Right atrium auricular region (tissue), 2 donors: ENCODE measurements at places on chromosomes 7 and 10. TPM values are rescaled to one million over a fixed set of nuclear protein-coding genes. Genes with fewer than 3 reads are reported as not detected.
A peak's percentile ranks its signal among the peaks of the same experiment; 100 is the strongest.

DNA sequence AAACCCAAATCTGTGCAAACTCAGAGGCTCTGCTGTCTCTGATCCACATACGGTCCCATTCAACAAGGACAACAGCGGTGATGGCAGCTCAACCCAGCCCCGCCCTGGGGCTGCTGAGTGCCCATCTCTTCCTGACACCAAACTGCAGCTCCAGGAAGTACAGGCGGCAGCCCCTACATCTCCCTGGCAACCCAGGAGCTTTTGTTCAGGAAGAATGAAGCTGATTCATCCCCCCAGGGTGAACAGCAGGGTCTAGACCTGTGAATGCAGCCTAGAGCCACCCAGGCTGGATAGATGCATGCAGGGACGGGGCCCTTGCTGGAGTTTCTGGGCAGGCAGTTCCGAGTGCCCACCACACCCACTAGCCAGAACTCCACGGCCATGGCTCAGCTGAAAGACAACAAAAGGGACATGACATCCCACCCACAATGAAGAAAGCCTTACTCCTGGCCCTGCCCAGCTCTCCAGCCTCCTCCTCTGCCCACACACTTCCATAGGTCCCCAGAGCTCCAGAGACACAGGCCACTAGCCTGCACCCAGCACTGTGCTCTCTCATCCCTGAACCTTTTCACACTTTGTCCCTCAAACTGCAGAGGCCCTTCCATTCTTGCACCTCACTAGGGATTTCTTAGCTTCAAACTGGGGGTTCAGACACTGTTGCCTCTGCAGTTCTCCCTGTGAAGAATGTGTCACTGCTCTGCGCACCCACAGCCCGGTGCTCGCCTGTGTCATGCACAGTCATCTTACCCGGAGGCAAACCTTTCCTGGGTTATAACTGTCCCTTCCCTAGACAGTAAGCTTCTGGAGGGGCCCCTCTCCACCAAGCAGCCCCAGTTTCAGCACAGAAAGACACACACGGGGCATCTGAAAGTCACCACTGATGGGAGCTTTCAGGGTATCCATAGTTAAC lies 99.1 kb downstream of the GRID1 start:
- no peak for DNase-seq

- no peak for DNase-seq
Measured at GRCh38 chr10:91352760-91353159, 57.4 kb upstream of the HECTD2 start.

- peak; percentile 16 for DNase-seq
Measured at GRCh38 chr7:63028376-63029206, 970.1 kb upstream of the ZNF722 start.

DNA sequence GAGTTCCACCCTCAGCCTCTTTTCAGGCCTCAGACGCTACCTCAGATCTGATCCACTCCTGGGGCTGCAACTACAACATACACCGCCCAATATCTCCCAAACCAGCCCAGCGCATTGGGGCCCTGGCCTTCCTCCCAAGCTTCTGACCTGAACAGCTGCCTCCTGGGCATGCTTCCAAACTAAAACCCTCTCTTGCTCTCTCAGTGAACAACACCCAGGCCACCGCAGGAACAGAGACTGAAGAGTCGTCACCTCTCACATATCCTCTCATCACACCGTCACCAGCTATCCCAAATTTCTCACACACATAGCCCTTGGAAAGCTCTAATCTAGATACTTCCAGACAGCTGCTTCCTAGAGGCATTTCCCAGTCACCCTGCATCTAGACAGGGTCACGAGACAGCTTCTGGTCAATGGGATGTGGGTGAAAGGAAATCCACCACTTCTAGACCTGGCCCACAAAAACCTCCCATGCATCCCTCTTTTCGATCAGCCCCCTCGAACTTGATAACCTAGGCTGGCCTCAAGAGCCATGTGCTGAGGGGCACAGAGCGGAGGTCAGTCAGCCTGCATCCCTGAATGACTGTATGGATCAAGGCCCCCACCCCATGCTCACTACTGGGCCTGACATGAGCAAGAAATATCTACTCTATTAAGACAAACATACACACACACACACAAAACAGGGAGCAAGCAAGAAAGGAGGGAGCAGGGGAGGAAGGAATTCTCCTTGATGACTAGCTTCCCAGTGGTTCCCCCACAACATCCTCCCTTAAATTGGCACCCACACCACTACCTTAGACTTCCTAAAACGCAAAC lies 1.8 kb downstream of the PARP12 start:
- peak; percentile 77 for DNase-seq

- DNase-seq: no peak
Measured at GRCh38 chr10:86960003-86960862, 1.8 kb downstream of the SNCG start.

- DNase-seq: no peak
Measured at GRCh38 chr7:130970696-130971095, 236.7 kb upstream of the KLF14 start.

DNA sequence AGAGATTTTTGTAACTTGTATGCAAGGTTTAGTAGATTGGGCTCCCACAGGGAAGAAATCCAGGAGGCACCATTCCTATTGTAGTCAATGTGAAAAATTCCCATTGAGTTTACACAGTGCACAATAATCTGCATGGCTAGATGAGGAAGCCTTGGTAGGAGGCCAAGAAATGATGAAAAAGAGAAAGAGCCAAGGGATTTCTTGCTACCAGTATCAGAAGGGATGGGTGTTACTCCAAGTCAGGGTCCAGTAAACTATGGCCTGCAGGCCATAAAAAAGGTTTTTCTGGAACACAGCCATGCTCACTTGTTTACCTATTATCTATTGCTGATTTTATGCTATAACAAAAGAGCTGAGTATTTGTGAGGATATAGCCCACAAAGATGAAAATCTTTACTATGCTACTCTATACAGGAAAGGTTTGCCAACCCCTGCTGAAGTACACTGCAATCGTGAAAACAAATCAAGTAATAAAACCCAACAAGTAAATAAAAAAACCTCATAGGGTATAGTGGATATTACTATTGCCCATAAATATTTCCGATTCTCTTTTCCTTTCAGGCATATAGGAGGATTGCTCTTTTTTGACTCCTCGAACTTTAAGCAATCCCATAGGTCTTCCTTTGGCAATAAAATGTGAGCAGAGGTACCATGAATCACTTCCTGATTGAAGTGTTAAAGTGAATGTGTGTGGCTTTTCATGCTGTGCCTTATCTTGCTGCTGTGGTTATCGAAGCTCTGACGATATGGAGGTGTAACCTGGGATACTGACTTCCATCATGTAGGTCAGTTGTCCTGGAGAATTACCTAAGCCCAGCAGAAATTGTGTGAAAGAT lies 256.3 kb upstream of the MAGI2 start:
- DNase-seq: no peak

GRCh38 chr7:26006426-26006825 lies 145.6 kb upstream of the NFE2L3 start:
- no peak for DNase-seq

DNA sequence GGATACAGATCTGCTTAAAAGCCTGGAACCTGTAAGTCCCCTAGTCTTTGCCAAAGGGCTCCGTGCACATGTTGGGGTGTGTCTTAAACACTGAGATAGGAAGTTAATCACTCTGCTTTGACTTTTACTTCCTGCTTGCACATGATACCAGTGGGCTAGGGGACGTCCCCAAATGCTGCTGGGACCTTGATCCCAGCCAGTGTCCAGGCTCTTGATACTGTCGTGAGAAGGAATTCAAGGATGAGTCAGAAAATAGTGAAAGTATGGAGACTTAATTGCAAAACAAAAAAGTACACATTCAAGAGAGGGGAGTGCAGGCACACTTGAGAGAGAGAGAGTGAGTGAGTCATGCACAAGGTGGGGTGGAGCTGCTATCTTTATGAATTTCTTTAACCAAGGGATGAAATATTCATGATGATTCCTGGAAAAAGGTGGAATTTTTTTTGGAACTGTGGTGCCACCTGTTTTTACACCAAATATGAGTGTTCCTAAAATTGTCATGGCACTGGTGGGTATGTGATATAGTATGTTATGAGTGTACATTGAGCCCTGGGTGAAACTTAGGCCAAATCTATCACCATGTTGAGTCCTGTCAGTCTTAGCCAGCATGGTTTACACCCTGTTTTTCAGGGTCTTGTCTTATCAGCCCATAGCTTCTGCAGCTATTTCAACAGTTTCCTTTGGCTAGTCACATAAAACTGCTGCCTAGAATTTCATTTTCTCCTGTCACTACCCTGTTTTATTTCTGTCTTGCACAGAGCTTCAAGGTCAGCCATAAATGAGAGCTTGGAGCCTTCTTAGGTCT lies 88.3 kb upstream of the CYP26C1 start:
- DNase-seq: no peak

DNA sequence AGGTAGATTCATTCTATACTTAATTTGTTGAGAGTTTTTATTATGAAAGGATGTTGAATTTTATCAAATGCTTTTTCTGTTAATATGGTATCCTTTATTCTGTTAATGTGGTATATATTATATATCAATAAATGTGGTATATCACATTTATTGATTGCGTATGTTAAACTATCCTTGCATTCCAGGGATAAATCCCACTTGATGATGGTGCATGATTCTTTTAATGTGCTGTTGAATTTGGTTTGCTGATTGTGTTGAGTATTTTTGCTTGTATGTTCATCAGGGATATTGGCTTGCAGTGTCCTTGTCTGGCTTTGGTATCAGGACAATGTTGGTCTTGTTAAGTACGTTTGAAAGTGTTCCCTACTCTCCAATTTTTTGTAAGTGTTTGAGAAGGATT lies 11.9 kb downstream of the LRMDA start:
- no peak for DNase-seq

DNA sequence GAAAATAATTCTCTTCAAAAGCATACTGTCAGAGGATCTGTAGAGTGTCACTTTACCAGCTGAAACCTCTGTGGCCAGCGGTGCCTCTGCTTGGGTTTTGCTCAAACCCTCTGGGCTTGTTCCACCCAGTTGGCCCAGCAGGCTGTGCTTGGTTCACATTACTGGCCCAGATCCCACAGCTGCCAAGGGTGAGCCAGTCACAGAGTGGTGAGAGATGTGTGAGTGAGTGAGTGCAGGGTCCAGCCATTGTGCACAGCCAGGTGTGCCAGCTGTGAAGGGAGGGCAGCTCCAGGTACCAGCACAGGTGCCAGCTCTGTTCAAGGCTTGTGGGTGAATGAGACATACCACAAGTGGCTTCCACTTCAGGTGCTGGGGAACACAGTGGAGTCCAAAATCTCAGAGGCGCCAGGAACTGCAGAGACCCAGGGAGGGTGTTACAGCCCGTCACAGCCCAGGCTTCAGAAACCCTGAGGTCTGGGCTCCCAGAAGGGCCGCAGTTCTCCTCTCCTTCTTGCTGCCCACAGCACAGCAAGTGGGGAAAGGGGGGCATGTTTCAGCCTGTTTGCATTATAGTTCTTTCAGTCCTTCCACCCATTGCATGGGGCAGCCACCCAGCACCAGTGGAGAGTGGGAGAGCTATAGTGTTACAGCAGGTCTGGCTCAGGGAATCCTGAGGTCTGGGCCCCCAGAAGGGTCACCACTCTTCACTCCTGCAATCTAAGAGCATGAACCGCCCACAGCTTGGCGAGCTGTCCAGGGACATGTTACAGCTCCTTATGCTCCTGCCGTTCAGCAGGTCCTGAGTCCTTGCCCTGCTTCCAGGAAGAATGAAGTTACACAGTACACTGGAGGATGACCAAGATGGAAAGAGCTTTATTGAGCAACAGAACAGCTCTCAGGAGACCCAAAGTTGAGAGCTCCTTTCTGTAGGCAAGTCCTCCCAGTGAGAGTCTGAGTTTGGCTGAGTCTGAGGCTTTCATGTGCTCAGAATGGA lies 931.7 kb upstream of the SORCS1 start:
- DNase-seq: no peak

DNA sequence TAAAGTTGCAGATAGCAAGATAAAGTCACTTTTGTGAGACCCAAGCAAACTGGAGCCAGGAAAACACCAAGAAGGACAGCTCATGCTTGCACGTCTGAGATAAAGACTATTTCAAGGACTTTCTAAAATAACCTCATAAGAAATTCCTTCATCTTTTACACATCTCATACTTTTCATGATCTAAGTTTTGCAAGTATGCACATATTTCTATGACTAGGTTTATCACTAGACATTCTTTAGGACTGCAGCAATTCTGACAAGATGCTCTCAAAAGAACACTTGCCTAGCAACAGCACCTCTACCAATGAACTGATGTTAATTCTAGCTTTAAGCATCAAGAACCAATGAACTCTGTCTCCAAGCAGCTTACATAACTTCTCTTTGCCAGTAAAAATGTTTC lies 457.6 kb downstream of the SEMA3D start:
- DNase-seq: no peak

GRCh38 chr7:7639421-7639820 lies 1.1 kb upstream of the UMAD1 start:
- DNase-seq: no peak

DNA sequence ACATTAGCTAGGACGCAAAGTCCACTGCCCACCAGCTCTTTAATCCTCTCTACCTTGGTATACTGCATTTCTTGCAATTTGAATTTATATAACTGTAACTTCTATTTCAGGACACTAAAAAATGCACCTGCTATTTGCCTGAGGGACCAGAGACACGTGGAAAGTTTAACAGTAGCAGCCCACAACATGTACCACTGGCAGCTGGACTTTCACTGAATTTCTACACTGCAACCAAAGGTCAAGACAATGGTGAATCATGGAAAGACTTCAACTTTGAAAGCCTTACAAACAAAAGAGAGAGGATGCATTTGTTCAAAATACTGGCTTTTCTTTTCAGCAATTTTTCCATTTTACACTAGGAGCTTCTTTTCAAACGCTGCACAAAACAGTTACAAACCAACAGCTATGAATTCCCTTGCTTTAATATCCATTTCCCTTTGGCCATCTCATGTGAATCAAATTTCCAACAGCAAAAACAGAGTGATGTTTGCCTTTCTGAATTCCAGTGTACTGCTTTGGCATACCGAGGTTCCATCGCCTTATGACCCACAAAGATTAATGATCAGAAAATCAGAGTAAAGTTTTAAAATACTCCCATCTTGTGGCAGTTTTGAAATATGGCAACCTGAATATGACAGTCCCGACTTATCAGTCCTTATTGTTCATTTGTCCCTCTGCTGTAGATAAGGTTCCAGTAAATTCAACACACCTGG lies 29.9 kb upstream of the HNRNPH3 start:
- no peak for DNase-seq

- no peak for DNase-seq
Measured at GRCh38 chr7:103751311-103751880, 238.1 kb downstream of the RELN start.

Gene EFCAB10
- total RNA-seq: not detected

Gene SPDYE1
- total RNA-seq: not detected

Gene ANXA11
- total RNA-seq: 224 TPM

Gene GATA3
- total RNA-seq: 0.52 TPM

Gene ADAM12
- total RNA-seq: 0.71 TPM

Gene NPC1L1
- total RNA-seq: not detected

Gene NKX2-3
- not detected for total RNA-seq

Gene NPM3
- total RNA-seq: 14.7 TPM

Gene OR6V1
- total RNA-seq: not detected
